CD4-positive, alpha-beta T cell treated with Interleukin-21 for 1 hour (primary cell): ENCODE measurements at places on chromosomes 5 and 9.

GRCh38 chr9:137354845-137355760 lies 53.0 kb upstream of the NRARP start:
- no peak for DNase-seq

DNA sequence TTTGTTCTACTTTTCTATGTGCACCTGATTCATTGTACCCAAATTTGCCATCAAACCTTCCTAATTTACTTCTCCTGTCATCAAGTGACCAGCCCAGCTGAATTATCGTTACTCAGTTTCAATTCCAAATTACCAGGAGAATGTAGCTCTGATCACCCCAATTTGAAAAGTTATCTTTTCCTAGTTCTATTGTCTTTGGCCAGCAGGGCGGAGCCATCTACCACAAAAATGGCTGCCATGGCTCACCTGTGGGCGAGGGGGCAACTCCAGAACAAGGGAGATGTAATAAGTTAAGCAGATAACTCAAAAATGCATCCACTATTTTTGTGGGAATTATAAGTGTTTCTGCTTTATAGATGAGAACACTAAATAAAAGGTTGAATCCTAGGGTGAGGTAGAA lies 133.8 kb upstream of the MOCS2 start:
- DNase-seq, result no peak

GRCh38 chr5:68953875-68954617 lies 139.8 kb upstream of the SLC30A5 start:
- no peak for DNase-seq

DNA sequence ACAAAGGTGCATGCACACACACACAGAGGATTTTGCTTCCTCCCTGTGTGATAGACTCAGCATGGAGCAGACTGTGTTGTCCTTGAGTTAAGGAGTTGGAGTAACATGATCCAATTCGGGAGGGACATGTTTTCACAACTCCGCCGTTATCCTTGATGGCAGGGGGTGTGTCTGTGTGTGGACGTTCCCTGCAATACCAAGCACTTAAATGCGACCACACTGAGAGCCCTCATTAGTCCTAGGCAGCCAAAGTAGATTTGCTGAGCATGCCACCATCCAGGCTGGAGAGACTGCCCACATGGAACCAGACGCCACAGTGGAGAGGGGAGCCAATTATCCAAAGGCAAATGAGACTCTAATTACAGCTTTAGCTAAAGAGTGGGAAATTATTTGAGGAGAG lies 140.1 kb downstream of the DOCK2 start:
- no peak for DNase-seq

GRCh38 chr9:132061526-132061925 lies 18.1 kb downstream of the MED27 start:
- DNase-seq, result no peak

GRCh38 chr9:109579191-109579948 lies 81.3 kb upstream of the PTPN3 start:
- DNase-seq, result no peak
